Large intestine (tissue), 12 donors: ENCODE measurements at places on chromosomes 7 and 10.
A peak's percentile ranks its signal among the peaks of the same experiment; 100 is the strongest.

DNA sequence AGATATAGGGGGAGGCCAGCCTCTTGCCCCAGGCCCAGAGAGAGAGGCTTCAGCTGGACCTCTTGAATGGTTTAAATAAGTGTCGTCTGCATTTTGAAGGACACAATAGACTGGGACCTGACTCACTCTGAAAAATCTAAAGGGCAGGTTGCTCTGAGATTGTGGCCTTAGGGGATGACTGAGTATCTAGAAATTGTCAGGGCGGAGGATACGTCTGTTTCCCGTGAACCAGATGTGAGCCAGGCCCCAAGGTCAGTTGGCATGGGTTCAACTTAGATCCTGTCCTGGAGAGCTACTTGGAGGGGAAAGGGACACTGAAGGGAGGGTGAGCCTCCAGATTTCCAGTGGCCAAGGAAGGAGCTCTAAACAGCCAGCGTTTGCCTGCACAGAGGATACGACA, 110.2 kb downstream of the CHN2 start:
- DNase-seq: no peak

DNA sequence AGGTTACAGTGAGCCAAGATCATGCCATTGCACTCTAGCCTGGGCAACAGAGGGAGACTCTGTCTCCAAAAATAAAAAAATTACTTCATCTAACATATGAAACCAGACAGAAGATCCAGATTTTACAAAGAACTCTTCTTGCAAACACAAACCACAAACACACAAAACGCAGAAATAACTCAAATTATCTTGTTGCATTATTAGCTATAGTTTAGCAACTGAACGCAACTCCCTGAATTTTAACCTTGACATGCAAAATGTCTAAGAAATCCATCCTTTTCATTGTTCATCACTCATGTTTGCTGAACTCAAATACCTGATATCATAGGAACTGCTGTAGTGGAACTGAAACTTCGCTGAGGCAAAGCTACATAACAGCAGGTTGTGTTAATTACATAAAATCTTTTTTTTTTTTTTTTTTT, 64.1 kb downstream of the MICU1 start:
- DNase-seq: no peak

- no peak for DNase-seq
Observed at GRCh38 chr7:3950249-3950648, 649.2 kb downstream of the SDK1 start.

- peak; percentile 34 for DNase-seq
Observed at GRCh38 chr7:37109016-37109683, 339.5 kb downstream of the ELMO1 start.

DNA sequence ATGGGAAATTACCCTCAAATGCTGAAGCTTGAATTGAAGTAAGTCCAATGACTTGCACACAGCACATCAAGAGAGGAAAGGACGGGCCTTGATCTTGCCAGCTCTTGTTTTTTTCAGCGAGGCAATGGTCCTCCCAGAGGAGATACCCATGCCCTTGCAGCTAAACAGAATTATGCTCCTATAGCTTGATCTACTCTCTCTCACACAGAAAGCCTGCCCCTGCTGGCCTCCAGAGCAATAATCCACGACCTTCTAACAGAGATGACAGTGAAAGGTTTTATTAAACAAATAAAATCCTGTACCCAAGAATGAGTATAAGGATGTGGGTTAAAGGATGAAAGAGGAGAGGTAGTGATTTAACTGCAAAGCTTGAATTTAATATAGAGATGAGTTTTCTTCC, 268.0 kb downstream of the ADRA2A start:
- no peak for DNase-seq

- DNase-seq: no peak
Observed at GRCh38 chr7:129859183-129859582, 93.6 kb downstream of the UBE2H start.

DNA sequence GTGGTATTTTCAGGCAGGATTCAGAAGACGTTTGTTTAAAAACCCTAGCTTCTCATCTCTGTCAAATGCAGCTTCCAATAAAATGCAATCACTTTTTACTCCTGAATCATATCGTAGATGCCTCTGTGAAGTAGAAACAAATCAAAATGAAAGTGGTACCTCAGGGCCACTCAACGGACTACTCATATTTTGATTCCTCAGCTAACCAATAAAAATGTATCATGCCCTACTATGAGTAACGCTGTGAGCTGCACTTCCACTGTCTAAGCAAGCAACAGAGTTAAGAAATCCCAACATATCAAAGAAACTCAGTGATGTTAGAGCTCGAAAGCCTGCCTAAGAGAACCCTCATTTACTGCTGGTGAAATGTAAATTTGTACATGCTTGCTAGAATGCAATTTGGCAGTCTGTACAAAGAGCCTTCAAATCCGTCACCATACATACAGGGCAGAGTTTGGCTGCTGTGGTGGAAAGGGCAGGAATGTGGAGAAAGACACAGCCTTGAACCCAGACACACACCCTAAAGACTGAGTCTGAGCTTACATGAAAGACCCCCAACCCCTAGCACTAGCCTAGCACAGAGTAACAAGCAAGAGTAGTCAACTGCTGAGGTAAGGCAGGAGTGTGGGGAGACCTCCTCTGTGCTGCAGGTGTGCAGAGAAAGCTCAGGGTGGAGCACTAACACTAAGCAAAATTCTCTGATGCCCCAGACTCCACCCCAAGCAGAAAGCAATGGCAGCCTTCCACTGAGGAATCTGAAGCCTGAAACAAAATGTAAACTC, 151.5 kb downstream of the ANK3 start:
- no peak for DNase-seq

- no peak for DNase-seq
Observed at GRCh38 chr10:59016043-59016442, 160.4 kb upstream of the PHYHIPL start.

- DNase-seq: no peak
Observed at GRCh38 chr7:122893486-122893885, 7.2 kb upstream of the CADPS2 start.

- DNase-seq: no peak
Observed at GRCh38 chr7:18040196-18040595, 12.6 kb upstream of the PRPS1L1 start.

DNA sequence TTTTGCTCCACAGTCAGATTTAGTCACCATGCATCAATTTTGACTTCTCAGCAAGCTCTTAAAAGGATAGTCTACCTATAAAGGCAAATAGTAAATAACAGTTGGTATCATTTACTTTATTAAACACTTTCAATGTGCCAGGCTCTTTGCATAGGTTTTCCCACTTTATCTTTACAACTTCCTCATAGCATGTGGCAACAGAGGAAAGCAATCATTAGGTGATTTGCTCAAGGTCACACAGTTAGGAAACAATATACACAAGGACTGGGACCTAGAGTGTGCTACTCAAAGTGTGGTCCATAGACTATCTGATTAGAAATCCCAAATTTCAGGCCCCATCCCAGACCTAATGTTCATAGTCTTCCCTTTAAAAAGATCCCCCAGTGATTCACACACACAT, 212.3 kb downstream of the MTERF1 start:
- DNase-seq: no peak

DNA sequence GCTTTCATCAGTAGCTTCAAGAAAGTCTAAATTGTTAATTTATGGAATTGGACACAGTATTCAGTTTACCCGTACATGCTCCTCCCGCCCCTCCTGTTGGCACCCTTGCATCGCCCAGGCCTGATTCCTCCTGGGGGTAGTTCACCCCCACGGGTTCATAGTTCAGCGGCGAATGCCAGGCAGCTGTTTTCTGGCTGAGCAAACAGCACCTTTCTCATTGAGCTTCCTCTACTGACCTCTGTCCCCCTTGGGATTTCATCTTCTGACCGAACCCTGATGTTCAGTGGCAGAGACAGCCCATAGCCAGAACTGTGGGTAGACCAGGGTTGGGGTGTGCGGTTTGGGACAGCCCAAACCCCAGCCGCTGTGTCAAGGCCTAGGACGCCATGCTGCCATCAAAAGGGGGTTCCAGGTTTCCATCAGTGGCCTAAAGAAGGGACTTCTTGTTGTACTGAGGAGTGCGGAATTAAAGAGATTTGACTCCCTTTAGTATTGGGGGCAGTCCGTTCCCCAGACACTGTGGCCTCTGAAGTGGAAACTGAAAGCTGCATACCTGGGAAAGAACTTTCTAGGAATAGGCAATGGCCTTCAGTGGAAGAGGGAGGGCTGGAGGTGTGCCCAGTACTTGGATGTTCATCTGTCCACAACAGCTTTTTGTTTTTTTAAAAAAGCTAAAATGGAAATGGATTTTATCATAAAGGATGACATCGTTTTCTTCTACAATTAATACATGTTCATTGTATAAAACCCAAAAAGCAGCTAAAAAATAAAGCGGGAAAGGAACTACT, 19.0 kb downstream of the MDH2 start:
- no peak for DNase-seq

- DNase-seq: no peak
Observed at GRCh38 chr10:121615836-121616235, 17.6 kb upstream of the FGFR2 start.

DNA sequence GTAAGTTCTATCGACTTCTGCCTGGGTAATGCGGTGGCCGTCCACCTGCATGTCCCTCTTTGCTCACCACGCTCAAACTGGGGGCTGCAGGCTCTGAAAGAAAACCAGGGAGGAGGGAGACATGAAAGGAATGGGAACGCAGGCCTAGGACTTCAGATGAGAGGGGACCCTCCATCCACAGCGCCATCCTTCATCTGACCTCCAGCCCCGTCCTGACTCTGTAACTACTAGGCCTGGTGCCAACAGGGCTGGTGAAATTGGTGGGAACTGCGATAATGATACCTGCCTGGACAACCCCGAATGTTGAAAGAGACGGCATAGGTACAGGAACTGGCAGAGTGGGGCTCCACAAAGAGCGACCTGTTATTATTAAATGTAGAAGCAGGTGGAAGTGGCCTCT, 1.3 kb upstream of the ECHDC3 start:
- DNase-seq: no peak

GRCh38 chr10:6014241-6014761, 37.0 kb upstream of the IL15RA start:
- DNase-seq: no peak

GRCh38 chr7:77579797-77580196, 42.7 kb downstream of the PTPN12 start:
- no peak for DNase-seq

GRCh38 chr10:97280783-97281182, 11.7 kb downstream of the ARHGAP19 start:
- peak; percentile 75 for DNase-seq

DNA sequence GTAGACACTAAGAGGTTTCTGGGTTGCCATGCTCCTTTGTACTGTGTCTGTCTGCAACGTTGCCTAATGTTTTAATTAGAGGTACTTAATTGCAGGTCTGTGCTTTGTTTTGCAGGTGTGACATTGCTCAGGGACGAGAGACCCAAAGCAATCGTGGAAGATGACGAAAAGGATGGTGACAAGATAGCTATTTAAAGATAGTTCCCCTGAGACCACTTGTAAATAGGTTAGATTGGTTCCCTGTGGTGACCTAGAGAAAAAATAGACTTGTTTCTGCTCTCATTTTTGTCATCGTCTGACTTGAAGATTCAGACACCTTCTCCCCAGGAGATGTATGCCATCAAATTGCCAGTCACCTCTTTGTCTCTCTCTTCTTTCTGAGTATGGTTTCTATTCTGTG, 20.1 kb downstream of the PPP1R17 start:
- DNase-seq: no peak

- no peak for DNase-seq
Observed at GRCh38 chr7:10707519-10707918, 266.2 kb upstream of the PHF14 start.

DNA sequence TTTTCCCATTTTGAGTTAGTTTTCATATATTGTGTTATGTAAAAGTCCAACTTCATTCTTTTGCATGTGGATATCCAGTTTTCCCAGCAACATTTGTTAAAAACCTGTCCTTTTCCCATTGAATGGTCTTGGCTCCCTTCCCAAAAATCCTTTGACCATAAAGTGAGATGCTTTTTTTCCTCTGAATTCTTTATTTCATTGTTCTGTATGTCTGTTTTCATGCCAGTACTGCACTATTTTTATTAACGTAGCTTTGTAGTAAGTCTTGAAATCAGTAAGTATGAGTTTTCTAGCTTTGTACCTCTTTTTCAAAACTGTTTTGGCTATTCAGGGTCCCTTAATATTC, 20.0 kb downstream of the C1GALT1 start:
- no peak for DNase-seq

- no peak for DNase-seq
Observed at GRCh38 chr10:44619975-44620374, 235.1 kb upstream of the CXCL12 start.

GRCh38 chr10:77564731-77565589, 72.6 kb downstream of the KCNMA1 start:
- no peak for DNase-seq

DNA sequence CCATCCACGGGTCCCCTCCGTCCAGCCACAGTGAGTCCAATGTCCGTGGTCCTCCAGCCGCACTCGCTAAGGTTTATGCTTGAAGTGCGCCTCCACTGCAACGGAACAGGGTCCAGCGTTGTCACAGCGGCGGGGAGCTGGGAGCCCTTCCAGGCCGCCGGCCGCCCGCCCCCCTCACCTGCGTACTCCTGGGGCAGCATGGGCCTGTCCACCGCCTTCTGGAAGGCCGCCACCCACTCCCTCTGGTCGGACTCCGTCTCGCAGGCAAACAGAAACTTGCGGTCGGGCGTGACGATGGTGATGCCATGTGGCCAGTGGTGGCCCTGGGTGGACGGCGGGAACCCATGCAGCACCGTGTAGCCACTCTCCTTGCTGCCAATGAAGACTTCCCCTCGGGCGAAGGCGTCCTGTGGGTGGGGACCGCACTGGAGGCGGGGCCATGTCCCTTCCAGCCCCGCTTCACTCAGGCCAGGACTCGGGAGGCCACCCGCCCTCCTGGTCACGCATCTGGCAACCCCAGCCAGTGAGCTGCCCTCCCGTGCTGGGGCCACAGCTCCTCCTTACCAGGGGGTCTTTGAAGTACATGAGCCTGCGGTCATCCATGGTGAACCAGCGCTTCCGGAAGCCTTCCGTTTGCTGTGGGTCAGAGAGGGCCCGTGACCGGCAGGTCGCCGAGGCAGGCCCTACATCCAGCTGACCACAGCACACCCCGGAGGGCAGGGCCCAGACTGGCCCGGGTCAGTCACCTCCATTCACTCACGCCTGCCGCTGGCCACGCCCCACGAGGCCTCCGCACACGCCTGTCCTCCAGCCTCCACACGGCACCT, 22.7 kb downstream of the GET4 start:
- no peak for DNase-seq

- DNase-seq: peak; percentile 85
Observed at GRCh38 chr10:75403939-75404814, 2.6 kb upstream of the ZNF503 start.

GRCh38 chr7:138226001-138226476, 149.8 kb downstream of the AKR1D1 start:
- DNase-seq: peak; percentile 13

- no peak for DNase-seq
Observed at GRCh38 chr10:72502581-72502980, 123.3 kb downstream of the MICU1 start.
